Putamen (tissue), 1 donor: ENCODE measurements at places on chromosomes 3 and 15.

DNA sequence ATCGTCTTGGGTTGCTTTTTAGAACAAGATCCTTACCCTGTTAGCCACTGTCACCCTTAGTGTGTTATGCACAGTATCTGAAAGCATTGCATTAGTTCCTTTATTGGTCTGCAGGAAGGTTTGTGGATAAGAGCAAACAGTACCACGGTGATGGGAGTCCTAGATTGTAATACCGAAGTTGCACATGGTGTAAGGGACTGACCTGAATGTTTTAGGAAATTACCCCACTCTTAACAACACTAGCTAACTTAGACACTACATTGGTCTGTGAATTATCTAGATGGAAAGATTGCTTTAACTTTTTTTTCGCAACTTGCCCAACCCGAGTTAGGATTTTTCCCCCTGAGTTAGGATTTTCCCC is 1.3 kb downstream of the STT3B start:
- DNase-seq, result peak; percentile 11

DNA sequence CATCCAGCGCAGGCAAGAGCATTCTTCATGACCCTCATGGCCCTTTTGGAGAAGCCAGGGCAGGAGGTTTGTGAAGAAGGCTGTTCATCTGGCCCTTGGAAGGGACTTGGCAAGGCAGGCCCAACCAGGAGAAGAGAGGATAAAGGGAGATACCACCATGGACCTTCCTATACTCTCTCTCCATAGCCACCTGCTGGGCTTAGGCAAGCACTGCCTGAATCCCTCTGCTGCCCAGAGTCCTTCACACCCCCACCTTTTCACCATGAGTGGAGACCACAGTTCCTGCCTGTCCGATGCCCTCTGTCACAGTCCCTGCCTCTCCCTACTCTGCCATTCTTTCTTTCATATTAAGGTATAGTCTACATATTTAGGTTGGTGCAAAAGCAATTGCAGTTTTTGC is 10.6 kb upstream of the SFMBT1 start:
- DNase-seq, result no peak

GRCh38 chr3:76044601-76045600 is 259.6 kb upstream of the ZNF717 start:
- peak; percentile 10 for DNase-seq

DNA sequence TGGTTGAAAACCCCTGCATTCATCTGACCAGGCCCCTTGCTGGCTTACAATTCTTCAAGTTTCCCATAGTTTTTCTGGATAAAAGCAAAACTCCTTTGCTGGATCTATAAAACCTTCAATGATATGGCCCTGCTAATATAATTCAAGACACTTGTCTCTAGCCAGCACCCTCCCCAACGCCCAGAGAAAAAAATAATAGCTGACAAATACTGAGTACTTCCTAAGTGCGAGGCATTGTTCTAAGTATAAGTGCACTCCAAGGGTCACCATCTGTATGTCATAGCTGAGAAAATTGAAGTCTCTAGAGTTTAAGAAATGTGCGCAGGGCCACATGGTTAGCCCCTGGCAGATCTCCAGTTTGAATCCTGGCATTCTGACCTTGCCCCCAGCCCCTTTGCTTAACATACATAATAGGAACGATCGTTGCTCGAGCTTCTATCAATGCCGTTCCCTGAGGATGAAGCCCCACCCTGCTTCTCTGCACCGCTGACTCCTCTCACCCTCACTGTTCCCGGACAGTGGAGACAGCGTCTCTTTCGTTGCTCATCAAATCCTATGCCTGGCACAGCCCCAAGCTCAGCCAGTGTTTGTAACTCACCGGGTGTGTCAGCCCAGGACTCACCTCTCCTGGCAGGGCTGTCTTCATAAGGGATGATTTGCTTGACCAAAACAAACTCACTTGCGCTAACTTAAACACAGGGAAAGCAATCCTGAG is 377.1 kb upstream of the PROK2 start:
- no peak for DNase-seq

- no peak for DNase-seq
These were observed 83.8 kb downstream of the LINGO1 start for GRCh38 chr15:77548589-77549557.

DNA sequence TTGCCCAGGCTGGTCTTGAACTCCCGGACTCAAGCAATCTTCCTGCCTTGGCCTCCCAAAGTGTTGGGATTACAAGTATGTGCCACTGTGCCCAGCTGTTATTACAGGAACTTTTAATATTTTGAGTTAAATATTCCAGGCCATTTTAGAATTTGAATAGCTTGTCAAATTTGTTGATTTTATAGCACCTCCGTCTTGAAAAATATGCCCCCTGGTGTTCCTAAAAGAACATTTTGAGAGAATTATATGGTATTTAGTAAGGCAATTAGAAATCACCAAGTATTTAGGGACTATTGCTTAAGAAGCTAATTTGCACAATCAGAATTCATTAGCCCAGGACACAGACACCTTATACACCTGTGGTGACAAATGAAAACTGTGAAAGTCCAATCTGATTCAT is 23.7 kb downstream of the PDE8A start:
- no peak for DNase-seq
